ENCODE measurements at places on chromosomes 2 and 18.

- DNase-seq, result no peak
Measured at GRCh38 chr2:68471385-68471784, 4.0 kb downstream of the APLF start.

DNA sequence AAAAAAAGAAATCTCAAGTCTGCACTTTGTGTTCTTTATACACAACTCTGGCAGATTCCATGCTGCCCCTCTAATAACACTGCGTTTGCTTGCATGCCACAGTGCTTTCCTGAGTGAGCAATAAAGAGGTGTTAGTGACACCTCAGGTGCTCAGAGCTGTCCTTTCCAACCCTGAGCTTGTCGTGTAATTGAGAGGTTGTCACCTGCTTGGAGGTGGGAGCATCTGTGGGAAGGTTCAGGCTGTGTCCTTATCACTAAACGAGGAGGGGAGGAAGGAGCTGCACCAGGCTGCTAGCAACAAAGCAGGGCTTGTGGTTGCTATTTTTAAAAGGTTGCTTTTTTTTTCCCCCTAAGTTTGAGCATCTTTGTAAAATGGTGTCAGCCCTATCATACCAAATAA, 31.9 kb downstream of the APCDD1 start:
- no peak for DNase-seq

DNA sequence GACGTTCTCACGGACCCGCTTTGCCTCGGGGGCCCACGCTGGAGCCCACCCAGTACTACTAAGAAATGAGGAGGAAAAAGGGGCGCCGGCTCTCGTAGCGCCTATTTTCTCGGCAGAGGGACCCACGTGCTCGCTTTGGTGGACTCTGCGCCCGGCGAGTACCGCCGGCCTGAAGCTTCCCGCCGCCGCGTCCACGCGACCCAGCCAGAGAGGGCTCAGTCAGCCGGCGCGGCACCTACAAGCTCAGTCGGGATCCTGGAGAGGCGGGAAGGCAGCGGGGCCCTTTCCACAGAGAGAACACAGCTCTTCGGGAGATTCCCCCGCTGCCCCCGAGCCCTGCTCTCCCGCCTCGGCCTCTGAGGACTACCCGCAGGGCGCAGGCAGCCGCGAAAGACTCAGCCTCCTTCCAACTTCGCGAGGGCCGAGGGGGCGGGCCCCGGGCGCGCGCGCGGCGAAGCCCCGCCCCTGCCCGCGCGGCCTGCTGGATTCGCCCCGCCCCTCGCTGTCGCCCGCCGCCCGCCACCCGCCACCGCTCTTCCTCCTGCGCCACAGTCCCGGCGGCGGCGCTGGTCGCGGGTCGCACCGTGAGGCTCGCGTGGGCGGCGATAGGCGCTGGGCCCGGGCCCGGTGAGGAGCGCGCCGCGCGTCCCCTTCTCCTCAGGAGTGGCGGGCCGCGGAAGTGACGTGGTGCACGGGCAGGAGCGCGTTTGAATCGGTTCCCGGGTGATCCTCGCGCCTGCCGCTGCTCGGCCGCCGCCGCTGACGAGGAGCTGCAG, at the start of gene SMCHD1:
Gene SMCHD1 (plus strand): TSS at position 549 of the 776 bp plus-strand sequence. CDS start 350 bp downstream, outside the sequence.
- peak; percentile 80 for DNase-seq

- no peak for DNase-seq
Measured at GRCh38 chr18:37965572-37965970, 400.0 kb upstream of the CELF4 start.

Data from activated CD8-positive, alpha-beta memory T cell treated with anti-CD3 and anti-CD28 coated beads for 48 hours (primary cell).